AG10803 (cell line): ENCODE measurements at places on chromosomes 1 and 21.
A peak's percentile ranks its signal among the peaks of the same experiment; 100 is the strongest.

GRCh38 chr1:25051906-25052305, 121.8 kb upstream of the RUNX3 start:
- no peak for DNase-seq

GRCh38 chr1:60470246-60470645, 396.7 kb upstream of the C1orf87 start:
- no peak for DNase-seq

DNA sequence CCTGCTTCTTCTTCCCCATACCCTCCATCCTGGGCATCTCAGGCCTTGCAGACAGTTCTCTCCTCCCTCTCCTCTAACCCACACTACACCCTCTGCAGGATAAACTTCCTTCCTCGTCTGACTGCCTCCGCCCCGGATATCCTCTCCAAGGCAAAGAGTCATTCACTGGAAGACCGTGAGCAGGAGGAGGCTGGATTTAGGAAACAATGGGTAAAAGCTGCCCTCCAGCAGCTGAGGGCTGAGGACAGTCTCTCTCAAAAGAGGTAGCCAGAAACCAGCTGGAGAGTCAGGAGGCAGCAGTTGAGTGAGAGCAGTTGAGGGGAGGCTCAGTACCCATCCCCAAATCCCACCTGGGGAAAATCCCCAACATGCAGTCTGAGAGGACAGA, 1.4 kb downstream of the CSRP1 start:
- peak; percentile 70 for DNase-seq

DNA sequence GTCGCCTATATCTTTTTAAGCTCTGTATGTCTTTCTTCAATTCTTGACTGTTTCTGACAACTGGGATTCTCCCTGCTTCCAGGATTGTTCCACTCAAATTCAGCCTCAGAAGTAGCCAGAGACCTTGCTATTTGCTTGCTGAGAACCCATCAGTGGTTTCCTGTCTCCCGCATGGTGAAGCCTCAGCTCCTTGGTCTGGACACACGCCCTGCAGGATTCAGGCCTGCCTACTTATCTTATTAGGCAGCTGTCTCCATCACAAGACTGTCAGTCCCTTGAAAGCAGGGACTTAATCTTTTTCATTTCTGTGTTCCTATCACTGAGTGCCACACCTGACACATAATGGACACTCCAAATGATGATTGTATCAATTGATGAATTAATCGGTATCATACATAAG, 175.3 kb downstream of the PLPP3 start:
- DNase-seq = peak; percentile 27

DNA sequence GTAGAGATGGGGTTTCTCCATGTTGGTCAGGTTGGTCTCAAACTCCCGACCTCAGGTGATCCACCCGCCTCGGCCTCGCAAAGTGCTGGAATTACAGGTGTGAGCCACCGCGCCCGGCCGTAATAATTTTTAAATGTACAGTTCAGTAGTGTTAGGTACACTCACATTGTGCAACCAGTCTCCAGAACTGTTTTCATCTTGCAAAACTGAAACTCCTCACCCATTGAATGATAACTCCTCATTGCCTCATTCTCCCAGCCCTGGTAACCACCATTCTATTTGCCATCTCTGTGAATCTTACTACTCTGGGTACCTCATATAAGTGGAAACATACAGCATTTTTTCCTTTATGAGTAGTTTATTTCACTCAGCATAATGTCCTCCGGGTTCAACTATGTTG, 3.4 kb downstream of the NLRP3 start:
- no peak for DNase-seq

DNA sequence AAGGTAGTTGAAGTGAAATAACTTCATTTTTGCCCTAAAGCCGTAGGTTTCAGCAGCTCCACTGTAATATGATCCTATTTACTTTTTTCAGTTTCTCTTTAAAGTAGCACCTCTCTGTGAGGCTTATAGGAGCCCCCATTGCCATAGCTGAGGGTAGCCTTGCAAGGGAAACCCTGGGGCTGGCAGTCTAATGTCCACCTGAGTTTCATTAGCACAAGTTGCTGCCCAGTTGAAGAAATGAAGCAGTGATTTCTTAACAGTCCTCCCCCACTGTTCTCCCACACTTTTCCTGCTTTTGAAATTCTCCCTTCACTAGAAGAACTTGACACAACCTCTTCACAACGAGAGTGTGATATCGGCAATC, 1.5 kb downstream of the HMCN1 start:
- DNase-seq = peak; percentile 29

GRCh38 chr1:25616987-25617624, 515 bp downstream of the MAN1C1 start:
- DNase-seq = no peak

DNA sequence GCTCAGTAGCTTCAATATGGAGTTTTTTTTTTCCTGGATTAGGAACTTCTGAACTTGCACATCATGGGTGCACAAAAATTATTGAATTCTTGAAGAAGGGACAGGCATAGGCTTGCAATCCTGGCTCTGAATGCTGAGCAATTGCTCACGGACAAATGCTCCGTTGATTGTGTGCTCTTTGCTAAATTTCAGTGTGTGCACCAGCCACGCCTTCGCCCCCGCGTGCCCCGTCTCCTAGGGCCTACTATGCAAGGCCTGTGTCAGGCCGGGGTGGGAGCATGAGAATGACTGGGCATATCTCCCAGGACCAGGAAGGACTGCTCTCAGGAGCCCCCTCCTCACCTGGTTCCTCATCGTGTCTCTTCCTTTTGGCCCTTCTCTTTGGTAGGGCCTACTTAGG, 17.4 kb downstream of the IL6R start:
- DNase-seq = no peak

GRCh38 chr1:222096883-222097282, 355.0 kb upstream of the DUSP10 start:
- peak; percentile 23 for DNase-seq

- no peak for DNase-seq
Measured at GRCh38 chr1:22972760-22973159, at the start of gene LACTBL1. TSS of gene LACTBL1 (minus strand) at chr1:22972866. CDS start at chr1:22972316, 550 bp downstream.

GRCh38 chr1:149844101-149844500, 55.3 kb upstream of the BOLA1 start:
- peak; percentile 44 for DNase-seq

- no peak for DNase-seq
Measured at GRCh38 chr1:240122639-240123613, 31.2 kb downstream of the FMN2 start.

DNA sequence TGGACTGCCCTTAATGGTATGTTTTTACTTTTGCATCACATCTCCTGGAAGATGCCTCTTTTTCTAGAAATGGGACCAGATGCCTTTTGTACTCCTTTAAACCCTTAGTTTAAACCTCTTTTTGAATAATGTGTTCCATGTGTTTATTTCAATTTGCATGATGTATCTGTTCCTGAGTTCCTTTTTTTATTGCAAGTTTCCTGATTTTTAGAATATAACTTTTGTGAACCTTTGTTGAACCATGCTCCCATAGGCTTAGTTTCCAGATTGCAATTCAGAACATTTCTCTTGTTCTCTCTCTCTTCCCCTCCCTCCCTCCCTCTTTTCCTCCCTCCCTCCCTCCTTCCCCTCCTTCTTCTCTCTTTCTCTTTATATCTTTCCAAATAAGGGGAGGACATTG, 81.9 kb downstream of the RGL1 start:
- DNase-seq = no peak

- DNase-seq = no peak
Measured at GRCh38 chr1:156384658-156385057, 15.6 kb downstream of the RHBG start.

DNA sequence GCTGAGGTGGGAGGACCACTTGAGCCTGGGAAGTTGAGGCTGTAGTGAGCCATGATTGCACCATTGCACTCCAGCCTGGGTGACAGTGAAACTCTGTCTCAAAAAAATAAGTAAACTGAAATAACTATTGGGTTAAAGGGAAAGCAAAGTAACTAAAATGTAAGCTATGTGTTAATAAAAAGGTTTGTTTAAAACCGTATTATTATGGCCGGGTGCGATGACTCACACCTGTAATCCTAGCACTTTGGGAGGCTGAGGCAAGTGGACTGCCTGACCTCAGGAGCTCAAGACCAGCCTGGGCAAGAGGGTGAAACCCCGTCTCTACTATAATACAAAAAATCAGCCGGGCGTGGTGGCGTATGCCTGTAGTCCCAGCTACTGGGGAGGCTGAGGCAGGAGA, 27.0 kb downstream of the NVL start:
- no peak for DNase-seq

DNA sequence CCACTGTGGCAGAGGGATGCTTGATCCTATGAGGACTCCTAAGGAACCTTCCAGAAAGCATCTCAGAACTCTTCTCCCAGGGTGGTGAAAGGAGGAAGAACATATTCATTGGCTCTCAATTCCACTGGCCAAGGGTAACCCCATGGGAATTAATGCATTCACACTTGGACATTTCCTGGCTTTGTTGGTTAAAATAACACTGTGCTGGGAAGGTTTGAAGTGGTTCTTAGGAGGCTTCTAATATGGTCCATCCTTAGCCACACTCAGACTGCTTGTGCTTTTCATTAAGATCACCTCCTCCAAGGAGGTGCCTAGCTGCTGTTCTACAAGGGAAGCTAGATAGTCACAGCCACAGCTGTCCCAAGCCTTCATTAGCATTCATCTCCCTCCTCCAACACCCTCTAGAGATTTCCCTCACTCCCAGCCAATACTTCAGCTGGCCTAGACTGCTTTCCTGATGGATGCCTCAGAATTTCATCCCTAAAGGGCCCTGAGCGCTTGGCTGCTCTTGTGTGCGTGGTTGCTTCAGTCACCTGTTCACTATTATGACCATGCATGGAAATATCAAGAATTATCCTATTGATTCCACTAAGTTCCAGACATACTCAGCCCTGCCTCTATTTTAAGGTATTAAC, 544.4 kb downstream of the PLPP3 start:
- peak; percentile 24 for DNase-seq

GRCh38 chr1:65343286-65343685, 33.9 kb downstream of the DNAJC6 start:
- peak; percentile 66 for DNase-seq

DNA sequence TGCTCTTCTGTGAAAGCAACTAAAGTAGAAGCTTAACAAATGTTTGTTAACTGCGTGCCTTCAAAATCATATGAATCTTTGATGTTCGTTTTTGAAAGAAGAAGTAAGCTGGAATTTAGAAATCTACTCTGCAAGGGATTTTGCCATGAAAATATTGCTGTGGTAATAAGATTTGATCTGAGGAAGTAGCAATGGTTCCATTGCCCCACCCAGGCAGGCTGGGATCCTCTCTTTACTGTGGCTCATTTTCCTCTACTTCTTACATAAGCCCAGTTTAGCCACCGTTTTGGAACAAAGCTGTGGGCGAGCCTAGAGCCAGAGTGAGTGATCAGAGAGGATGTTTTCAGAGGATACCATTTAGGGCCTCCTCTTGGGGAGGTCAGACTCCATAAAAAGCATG, 20.3 kb upstream of the PTGFRN start:
- DNase-seq = no peak

GRCh38 chr21:42142627-42143026, 71.5 kb downstream of the UMODL1 start:
- DNase-seq = no peak

DNA sequence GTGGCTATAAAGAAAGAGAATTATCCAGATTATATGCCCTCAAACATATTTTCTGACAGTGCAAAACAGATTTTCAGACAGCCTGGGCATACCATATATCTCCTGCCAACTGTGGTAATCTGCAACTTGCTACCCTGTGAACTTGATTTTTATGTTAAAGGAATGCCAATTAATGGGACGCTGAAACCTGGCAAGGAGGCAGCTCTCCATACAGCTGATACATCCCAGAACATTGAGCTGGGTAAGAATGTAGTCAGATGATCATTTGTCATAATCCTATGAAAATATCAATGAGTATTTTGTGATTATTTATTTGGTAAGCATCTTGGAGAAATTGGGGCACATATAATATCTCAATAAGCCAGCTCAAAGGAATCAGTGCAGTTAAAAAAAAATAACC, 124.2 kb downstream of the VPS13D start:
- DNase-seq = no peak

- no peak for DNase-seq
Measured at GRCh38 chr1:14517841-14518180, 80.7 kb upstream of the KAZN start.

GRCh38 chr1:108149796-108150467, 50.2 kb downstream of the SLC25A24 start:
- peak; percentile 62 for DNase-seq

DNA sequence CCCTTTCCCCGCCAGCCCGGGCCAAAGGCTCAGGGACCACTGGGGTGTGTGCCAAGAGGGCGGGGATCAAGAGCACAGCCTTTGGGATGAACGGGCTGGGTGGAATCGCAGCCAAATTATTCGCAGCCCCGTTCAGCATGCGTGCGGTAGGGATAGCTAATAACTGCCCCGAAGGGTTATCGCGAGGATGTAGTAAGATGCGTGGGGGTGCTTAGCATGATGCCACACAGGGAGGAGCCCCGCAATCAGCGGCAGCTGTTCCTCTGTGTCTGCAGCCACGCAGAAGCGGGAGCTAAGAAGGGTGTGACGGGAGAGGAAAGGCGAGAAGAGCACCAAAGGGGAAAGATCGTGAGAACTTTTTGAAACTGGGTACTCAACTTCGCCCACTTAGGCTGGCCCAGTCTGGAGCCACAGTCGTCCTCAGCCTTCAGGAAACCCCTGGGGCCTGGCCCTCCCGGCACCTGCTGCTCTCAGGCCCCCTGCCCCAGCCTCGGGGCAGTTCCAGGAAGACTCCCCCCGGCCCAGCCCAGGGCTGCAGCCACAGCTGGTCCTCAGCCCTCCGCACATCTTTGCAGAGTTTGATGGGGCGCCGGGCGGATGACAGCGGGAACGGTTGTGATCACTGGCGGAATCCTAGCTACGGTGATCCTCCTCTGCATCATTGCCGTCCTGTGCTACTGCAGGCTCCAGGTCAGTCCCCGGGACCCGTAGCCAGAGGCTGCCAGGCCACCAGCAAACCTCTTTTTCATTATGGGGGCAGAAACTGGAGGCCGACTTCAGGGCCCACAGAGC, 64.9 kb downstream of the TOR1AIP2 start:
- DNase-seq = no peak

DNA sequence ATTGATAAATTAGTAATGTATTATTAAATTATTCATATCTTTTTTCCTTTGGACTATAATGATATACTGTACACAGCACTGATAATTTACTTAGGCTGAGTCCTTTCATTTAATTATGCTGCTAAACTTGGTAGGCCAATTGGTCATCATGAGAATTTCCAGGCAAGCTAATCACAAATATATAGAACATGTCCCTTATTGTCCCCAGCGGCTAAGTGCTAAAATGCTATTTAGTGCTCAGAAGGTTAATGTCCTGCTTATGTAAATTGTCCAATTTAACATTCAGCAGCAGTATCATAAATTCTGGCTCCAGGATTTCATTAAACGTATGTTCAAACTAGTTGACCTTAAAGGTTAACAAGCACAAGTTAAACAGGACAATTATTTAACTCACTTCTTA, 30.0 kb upstream of the RRP15 start:
- DNase-seq = no peak

- peak; percentile 87 for DNase-seq
Measured at GRCh38 chr1:211589782-211590721, 11.1 kb upstream of the SLC30A1 start.

DNA sequence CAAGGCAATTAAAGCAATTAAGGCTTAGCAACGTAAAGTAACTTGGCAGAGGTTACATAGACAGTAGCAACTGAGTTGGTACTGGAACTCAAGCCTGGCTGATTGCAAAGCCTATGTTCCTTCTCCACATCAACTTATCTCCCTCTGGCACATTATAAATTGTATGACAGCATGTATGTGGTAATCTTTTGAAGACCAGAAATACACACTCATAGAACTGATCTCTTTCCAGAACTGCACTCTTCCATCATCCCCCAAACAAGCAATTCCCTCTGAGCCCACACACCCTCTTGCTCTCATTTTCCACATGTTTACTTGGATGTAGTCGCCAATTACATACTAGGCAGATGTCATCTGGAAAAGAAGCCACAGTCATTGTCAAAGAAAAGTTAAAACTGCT, 502.2 kb downstream of the PLPP3 start:
- DNase-seq = peak; percentile 61
